ENCODE measurements at places on chromosomes 2 and 18.

DNA sequence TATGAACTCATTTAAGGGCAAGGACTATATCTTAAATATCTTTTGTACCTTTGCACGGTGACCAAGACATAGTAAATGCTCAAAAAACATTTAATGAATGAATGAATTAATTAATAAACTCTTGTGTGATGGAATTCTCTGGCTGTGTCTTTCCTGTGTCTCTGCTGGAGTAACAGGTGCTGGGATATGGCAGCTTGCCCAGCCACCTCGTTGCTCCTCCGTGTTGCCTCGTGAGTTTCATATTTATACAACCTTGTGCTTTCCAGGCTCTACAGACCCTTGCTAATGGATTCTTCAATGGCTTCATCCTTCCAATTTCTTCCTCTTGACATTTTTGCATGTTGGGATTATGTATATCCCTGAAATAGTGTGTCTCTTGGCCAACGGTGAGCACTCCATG is 30.4 kb downstream of the CTAGE1 start:
- no peak for DNase-seq

DNA sequence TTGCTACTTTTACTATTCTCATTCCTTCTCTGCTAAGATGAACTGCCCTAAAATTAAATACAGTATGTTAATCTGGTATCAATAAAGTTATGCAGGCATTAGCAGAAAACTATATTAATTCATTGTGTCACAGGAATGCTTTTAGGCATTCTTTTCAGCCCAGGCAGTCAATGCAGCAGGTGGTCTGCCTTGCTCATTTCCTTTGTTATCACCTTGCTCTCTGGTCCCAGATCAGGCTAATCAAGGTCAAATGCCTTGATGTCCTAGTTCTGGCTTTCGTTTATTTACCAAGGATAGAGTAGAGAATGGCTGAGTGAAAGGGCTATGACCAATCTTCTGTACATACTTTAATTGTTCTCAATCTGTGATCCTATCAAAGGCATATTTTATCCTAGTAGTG is 1023.6 kb downstream of the TMEM182 start:
- no peak for DNase-seq

- no peak for DNase-seq
Measured at GRCh38 chr2:227616631-227617030, 667 bp upstream of the SCYGR4 start.

DNA sequence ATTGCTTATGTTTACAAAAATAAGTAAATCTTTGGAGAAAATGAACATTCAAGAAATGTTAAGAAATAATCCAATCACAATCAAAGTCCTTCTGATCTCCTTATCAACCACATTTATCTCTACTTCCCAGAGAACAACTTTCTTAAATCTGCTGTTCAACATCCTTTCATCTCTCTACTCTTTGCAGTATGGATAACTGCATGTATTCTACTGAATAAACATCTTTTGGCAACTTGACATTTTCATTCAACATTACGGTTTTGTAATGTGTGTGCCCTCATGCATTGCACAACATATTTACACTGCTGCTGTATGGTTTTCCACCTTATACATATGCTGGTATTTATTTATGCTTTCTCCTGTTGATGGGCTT is 9.2 kb downstream of the CMPK2 start:
- DNase-seq, result no peak

DNA sequence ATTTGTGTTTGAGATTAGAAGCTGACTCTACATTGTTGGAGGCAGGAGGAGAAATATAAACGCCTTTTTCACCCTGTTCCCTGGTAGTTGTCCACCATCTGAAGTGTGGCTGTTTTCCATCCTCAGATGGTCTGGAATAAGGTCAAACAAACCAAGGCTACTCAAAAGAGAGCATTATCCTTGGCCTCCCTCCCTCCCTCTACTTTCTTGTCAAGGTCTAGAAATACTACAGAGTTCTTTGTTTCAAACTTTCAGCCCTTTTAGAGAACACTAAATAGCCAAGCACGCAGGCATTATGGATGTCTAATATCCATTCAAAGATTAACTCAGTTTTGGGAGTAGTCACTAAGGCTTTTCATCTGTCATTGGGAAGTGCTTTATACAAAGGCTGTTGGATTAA is 215.8 kb upstream of the ITGA4 start:
- DNase-seq, result no peak

DNA sequence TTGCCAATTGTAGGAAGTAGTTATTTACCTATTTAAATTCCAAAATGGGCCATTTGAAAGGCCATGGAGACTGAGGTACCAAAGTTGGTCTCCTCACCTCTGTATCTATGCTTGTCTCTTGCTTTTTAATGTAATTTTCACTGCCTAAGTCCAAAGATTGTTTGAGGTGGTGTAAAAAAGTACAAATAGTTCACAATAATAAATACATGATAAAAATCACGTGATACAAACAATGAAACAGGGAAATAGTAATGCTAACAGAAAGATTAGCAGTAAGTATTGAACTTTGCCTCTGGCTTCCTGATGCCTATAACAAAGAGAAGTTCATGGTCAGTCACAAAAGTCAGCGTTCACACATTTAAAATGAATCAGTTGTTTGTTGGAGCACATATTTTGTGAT is 67.6 kb downstream of the CNTNAP5 start:
- no peak for DNase-seq

GRCh38 chr2:13524492-13524891 is 807.8 kb downstream of the TRIB2 start:
- DNase-seq, result no peak

GRCh38 chr2:101230541-101231001 is 22.1 kb upstream of the CNOT11 start:
- DNase-seq, result no peak

- peak; percentile 58 for DNase-seq
Measured at GRCh38 chr2:162123806-162124758, 28.0 kb downstream of the GCG start.

- no peak for DNase-seq
Measured at GRCh38 chr2:68404164-68404563, 39.1 kb downstream of the PLEK start.

DNA sequence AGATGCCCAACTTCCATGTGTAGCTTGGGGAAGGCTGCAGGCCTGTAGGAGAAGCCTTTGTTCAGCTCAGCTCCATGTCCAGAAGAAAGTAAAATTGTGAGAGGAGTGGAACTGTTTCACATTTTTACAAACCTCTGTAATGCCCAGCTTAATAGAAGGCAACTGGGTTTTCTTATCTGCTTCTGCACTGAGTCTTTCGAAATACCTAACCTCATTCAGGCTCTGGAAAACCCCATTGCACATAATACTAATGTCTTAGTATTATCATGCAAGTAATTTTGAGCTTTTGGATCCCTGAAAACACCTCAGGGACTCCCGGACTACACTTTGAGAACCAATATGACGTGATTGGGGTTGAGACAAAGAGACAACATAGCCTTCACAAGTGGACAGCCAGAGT is 5.8 kb downstream of the SMIM21 start:
- no peak for DNase-seq

GRCh38 chr2:241048149-241048948 is 49.9 kb downstream of the SNED1 start:
- no peak for DNase-seq

- no peak for DNase-seq
Measured at GRCh38 chr2:121949271-121949670, 193.8 kb downstream of the TSN start.

- DNase-seq, result peak; percentile 71
Measured at GRCh38 chr2:129877289-129877741, 102.2 kb upstream of the RAB6C start.
